ENCODE measurements at places on chromosomes 11 and 22.

GRCh38 chr11:35236667-35237003 is 97.7 kb downstream of the CD44 start:
- DNase-seq = no peak
- no peak overlapping the region for H3K27ac ChIP-seq
- H3K27me3 ChIP-seq = no peaks in the 10 kb centered on the region
- peaks cover 80% of the 10 kb centered on the region for H3K4me1 ChIP-seq
- H3K4me3 ChIP-seq = peak overlapping the region; percentile 69

- no peak for DNase-seq
- H3K27me3 ChIP-seq = peaks cover 60% of the 10 kb centered on the region
- H3K27ac ChIP-seq = no peak overlapping the region
- no peaks in the 10 kb centered on the region for H3K36me3 ChIP-seq
- no peak overlapping the region for H3K4me3 ChIP-seq
These were observed 33.1 kb downstream of the EHF start for GRCh38 chr11:34653851-34654482.

DNA sequence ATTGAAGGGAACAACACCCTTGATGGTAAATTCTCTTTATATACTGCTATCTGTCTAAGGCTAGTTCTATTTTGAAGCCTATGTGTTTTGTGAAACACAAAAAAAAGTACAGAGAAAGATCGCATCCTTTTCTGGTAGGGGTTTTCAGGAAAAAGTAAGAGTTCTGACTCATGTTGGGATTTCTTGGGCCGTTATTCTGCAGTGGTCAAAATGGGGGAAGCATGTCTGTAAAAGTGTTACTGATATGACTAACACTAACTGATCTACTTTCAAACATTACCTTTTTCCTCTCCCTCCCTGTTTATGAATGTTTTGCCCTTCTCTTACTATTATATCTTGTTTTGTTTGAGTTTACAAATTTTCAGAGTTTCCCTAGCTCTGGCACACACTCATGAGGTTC is 53.9 kb downstream of the CTNND1 start:
- no peaks in the 10 kb centered on the region for H3K27me3 ChIP-seq
- no peak overlapping the region for H3K4me3 ChIP-seq
- H3K4me1 ChIP-seq = no peaks in the 10 kb centered on the region
- H3K36me3 ChIP-seq = peaks cover 55% of the 10 kb centered on the region
- DNase-seq = no peak
- no peak overlapping the region for H3K27ac ChIP-seq

DNA sequence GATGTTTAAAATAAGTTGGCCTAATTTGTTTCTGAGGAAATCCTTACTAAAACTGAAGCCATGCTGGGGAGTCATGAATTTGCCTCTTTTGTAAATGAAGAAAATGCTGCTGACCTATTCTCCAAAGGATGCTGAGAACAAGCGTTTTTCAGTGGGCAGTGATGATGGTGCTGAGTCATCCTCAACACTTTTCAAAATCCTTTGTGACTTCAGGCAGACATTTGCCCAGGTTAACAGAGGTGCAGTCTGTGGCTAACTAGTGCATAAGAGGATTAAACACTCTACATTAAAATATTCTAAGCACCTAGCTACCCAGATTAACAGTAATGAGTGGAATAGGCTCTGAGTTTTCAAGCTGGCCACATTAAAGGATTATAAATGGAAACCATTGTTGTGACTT is 509.0 kb downstream of the DLG2 start:
- no peak overlapping the region for H3K4me3 ChIP-seq
- H3K27ac ChIP-seq = no peak overlapping the region
- H3K27me3 ChIP-seq = no peaks in the 10 kb centered on the region
- no peaks in the 10 kb centered on the region for H3K36me3 ChIP-seq
- no peaks in the 10 kb centered on the region for H3K4me1 ChIP-seq
- DNase-seq = no peak

GRCh38 chr11:93832780-93833179 is 17.6 kb downstream of the VSTM5 start:
- no peak overlapping the region for H3K4me3 ChIP-seq
- no peaks in the 10 kb centered on the region for H3K36me3 ChIP-seq
- no peaks in the 10 kb centered on the region for H3K4me1 ChIP-seq
- DNase-seq = no peak

- H3K36me3 ChIP-seq = no peaks in the 10 kb centered on the region
- H3K27me3 ChIP-seq = no peaks in the 10 kb centered on the region
- H3K27ac ChIP-seq = no peak overlapping the region
- no peak overlapping the region for H3K4me3 ChIP-seq
- H3K4me1 ChIP-seq = peaks cover 5% of the 10 kb centered on the region
These were observed 60.6 kb downstream of the RTL6 start for GRCh38 chr22:44437216-44438055.

DNA sequence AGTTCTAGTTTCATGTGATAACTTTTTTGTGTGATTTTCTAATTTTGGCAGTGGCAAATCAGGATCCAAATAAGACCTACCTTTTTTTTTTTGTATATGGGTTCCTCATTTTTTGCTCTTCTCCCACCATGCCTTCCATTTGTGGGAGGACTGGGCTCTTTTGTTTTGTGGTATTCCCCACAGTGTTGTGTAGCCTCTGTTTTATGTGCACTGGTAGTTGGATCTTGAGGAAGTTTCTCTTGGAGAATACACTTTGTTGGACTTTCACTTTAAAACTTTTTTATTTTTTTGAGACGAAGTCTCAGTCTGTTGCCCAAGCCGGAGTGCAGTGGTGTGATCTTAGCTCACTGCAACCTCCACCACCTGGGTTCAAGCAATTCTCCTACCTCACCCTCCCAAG is 39.7 kb downstream of the PPP6R3 start:
- DNase-seq = no peak
- peak overlapping the region; percentile 30 for H3K4me3 ChIP-seq
- no peaks in the 10 kb centered on the region for H3K36me3 ChIP-seq
- no peak overlapping the region for H3K27ac ChIP-seq
- no peaks in the 10 kb centered on the region for H3K27me3 ChIP-seq
- peaks cover 43% of the 10 kb centered on the region for H3K4me1 ChIP-seq

DNA sequence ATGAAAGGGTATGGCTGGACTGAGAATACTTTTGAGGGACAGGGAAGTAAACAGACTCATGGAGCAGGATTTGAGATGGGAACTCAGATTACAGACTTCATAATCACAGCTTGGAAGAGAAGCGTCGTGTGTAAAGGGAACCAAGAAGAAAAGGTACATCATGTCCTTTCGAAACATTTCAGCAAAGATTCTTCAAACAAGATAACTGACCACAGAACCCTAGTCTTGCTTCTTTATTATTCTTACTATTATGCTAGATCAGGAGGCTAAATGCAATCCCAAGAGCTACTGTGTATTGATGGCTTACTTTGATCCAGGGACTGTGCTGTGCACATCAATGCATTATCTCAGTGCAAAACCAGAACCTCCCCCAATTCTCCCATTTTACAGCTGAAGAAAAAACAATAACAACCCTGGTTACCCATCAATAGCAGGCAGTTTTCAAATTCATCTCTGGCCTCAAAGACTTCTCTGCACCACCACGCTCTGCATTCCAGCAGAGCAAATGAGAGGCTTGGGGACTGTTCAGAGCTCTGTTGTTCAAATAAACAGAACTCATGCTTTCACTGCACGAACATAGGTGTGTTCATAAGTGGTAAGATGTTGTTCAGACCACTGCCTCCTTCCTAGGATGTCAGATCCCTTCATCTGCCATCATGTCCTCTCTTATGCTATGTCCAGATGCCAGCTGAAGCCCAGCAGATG is 104.8 kb upstream of the NAV2 start:
- peaks cover 41% of the 10 kb centered on the region for H3K27me3 ChIP-seq
- peaks cover 7% of the 10 kb centered on the region for H3K36me3 ChIP-seq
- no peak for DNase-seq
- H3K4me3 ChIP-seq = no peak overlapping the region

DNA sequence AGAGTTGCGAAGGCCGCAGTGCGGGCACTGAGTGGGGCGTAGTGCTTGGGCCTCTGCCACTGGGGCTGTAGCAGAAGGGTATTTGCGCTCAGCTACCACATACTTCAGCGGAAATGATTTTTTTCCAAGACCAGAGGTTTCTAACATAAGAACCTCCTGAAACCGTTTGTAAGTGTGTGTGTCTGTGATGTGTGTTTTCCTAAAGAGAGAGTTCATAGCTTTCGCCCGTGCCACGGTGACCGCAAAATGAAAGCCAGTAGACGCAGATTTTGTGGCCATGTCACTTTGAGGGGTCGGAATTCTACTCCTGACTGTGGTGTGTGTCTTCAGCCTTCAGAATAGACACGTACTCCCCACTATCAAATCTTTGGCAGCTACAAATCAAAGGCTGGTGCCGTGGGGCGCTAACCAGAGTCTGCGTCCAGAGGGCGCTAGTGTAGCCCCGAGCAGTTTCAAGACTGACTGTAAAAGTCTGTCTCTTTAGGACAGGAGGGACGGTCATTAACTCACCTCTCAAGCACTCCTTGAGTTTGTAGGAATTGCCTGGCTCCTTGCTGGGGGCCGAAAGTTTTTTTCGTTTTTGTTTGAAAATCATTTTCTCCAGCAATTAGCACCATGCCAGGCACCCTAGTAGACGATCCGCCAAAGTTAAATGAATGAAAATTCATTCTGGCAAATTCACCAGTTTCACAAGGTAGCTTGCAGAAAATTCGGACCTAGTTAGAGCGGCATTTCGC is 2.5 kb upstream of the CALCA start:
- peak overlapping the region; percentile 73 for H3K4me3 ChIP-seq
- no peak overlapping the region for H3K27ac ChIP-seq
- peak; percentile 39 for DNase-seq
- H3K36me3 ChIP-seq = no peaks in the 10 kb centered on the region

DNA sequence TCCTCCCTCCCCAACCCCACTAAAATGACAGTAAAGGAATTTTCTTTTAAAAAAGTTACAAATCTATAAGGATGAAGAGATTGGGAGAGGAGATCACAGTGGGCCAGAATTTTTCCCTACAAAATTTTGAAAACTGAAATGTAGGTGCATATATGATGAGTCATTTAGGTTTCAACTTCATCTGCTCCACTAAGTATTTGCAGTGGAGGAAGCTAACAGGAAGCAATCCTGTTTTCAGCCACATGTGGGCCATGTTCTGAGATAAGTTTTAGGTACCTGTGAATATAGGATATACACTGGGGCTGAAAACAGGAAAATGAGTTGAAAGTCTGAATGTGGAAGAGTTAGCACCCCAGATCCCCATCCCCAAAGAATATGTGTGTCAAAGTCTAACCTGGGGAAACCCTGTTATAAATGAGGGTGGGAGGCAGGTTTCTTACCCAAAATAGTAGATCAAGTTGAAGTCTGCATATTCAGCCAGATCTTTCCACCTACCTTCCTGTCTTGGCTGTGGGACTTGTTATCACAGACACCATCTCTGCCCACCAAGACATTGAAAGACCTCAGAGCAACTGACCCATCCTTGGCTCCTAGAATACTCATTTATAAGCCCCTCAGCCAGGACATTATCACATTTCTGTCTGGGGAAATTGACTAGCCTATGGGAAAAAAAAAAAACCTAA is 87.3 kb downstream of the PACS1 start:
- H3K4me3 ChIP-seq = no peak overlapping the region
- no peak overlapping the region for H3K27ac ChIP-seq
- no peak for DNase-seq
- H3K36me3 ChIP-seq = peaks cover 15% of the 10 kb centered on the region
- peaks cover 24% of the 10 kb centered on the region for H3K4me1 ChIP-seq

GRCh38 chr11:15655552-15655951 is 540.8 kb downstream of the INSC start:
- no peak overlapping the region for H3K4me3 ChIP-seq
- H3K36me3 ChIP-seq = no peaks in the 10 kb centered on the region
- peaks cover 6% of the 10 kb centered on the region for H3K4me1 ChIP-seq
- DNase-seq = no peak

DNA sequence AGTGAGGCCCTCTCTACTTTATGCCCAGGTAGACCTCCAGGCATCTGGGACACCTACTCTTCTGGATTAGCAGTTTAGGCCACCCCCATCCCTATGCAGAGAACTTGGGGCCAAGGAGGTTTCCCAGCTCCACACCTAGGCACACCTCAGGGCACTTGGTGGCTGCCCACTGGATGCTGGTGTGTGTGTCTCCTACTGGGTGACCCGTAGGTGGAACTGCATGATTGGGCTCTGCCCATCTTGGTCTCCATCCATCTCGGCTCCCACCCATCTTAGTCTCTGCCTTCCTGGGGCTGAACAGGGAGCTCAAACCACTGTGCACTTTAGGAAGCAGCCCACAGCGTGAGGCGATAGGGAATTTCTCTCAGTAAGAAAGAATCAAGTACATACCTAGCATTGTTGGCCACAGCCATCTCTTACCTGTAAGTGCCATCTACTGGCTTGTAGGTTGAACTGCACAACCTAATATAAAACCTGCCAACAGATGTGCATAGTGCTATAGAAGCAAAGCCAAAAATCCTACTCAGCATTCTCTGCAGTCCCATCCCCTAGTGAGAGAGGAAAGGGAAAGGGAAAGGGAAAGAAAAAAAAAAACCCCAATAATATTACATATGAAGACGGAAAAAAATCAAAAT is 61.6 kb upstream of the PTPN5 start:
- peaks cover 35% of the 10 kb centered on the region for H3K27me3 ChIP-seq
- no peak overlapping the region for H3K4me3 ChIP-seq
- H3K36me3 ChIP-seq = no peaks in the 10 kb centered on the region
- no peaks in the 10 kb centered on the region for H3K4me1 ChIP-seq
- DNase-seq = no peak
- no peak overlapping the region for H3K27ac ChIP-seq

GRCh38 chr11:81237139-81237538 is 1496.5 kb downstream of the FAM181B start:
- no peaks in the 10 kb centered on the region for H3K4me1 ChIP-seq
- no peak for DNase-seq
- no peak overlapping the region for H3K27ac ChIP-seq
- H3K36me3 ChIP-seq = no peaks in the 10 kb centered on the region
- H3K4me3 ChIP-seq = no peak overlapping the region

- DNase-seq = no peak
- peaks cover 23% of the 10 kb centered on the region for H3K36me3 ChIP-seq
- no peak overlapping the region for H3K4me3 ChIP-seq
- peak overlapping the region; percentile 77 for H3K27ac ChIP-seq
- peaks cover 4% of the 10 kb centered on the region for H3K4me1 ChIP-seq
These were observed 27.8 kb upstream of the ELFN2 start for GRCh38 chr22:37454857-37455686.

DNA sequence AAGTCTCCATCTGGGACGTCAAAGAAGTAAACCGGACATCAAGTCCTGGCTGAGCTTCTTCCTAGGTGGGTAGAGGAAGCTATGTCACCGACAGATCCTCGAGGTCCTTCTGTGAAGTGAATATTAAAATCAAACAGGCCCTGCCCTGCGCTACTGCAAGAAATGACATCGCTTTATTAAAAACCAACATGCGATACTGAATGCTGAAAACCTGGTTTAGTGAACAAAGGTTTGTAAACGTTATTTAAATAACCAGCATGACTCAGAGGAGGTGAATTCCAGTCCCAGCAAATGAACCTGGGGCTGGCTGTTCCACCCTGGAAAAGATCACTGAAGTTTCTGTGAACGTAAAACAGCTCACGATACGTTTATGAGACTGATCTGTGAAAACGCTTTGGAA is 645 bp downstream of the RTCB start:
- H3K4me1 ChIP-seq = peaks cover 60% of the 10 kb centered on the region
- peaks cover 5% of the 10 kb centered on the region for H3K27me3 ChIP-seq
- peak overlapping the region; percentile 94 for H3K4me3 ChIP-seq
- no peak for DNase-seq
- peak overlapping the region; percentile 95 for H3K27ac ChIP-seq
- H3K36me3 ChIP-seq = no peaks in the 10 kb centered on the region

- H3K27ac ChIP-seq = no peak overlapping the region
- H3K27me3 ChIP-seq = no peaks in the 10 kb centered on the region
- no peak for DNase-seq
- no peak overlapping the region for H3K4me3 ChIP-seq
These were observed 5.4 kb downstream of the UFD1 start for GRCh38 chr22:19473578-19473977.
